ENCODE measurements at places on chromosomes 13 and 19. TPM values are rescaled to one million over a fixed set of nuclear protein-coding genes. Genes with fewer than 3 reads are reported as not detected.

DNA sequence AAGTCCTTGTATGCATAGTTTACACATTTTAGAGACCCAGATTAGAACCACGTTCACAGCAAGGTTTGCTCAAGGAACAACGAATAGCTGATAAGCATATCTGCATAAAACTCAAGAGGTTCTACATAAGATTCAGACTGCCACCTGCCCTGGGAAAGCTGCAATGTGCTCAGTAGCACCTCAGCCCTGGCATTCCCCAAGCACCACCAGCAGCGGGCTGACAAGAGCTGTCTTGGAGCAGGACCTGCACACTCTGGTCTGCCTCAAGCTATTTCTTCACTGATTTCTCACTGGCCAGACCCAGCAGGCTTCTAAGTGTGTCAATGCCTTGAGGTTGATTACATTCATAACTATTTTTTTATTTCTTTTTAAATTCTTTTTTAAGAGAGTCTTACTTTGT, 65.8 kb upstream of the UQCRFS1 start:
- no peaks in the 10 kb centered on the region for H3K27me3 ChIP-seq
- no peaks in the 10 kb centered on the region for H3K36me3 ChIP-seq
- no peak overlapping the region for H3K4me3 ChIP-seq
- no peak for DNase-seq
- H3K27ac ChIP-seq: no peak overlapping the region
- no peaks in the 10 kb centered on the region for H3K4me1 ChIP-seq

DNA sequence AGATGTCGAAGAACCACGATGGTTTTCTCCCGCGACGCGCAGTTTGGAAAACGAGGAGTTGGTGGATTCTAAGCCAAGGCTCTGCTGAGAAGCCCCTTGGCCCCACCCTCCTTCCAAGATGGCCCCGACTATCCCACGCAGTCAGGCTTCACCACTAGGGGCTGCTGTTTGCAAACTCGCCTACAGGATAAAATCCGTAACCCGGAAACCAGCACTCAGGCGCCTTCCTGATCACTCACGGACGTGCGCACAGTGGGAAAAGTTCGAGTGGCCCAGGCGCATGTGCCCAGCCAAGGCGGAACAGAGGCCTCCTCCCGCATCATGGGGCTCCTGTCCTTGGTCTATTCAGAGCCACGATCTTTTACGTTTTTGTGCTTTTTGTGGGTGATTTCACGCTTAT, 19.2 kb upstream of the UQCR11 start:
- H3K27ac ChIP-seq: no peak overlapping the region
- no peak overlapping the region for H3K4me3 ChIP-seq
- H3K27me3 ChIP-seq: no peaks in the 10 kb centered on the region
- peak; percentile 63 for DNase-seq
- peaks cover 2% of the 10 kb centered on the region for H3K36me3 ChIP-seq
- no peaks in the 10 kb centered on the region for H3K4me1 ChIP-seq

DNA sequence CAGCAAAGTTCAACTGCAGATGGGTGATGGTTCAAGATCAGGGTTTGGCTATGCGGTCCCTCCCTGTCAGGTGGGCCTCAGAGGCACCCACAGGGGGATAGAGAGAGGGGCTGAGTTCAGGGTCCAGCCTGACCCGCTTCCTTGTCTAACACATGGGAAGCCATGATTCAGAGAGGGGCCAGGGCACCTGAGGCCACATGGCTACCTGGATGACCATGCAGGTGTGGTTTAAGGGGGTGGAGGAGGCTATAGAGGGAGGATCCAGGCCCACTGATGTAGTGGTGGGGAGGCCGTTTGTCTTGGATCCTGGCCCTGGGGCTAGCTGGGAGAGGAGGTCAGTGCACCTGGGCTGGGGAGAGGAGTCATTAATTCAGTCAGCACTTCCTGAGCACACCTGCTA, 56.7 kb downstream of the ZNF536 start:
- H3K27me3 ChIP-seq: no peaks in the 10 kb centered on the region
- no peak overlapping the region for H3K27ac ChIP-seq
- H3K4me1 ChIP-seq: no peaks in the 10 kb centered on the region
- H3K36me3 ChIP-seq: no peaks in the 10 kb centered on the region
- H3K4me3 ChIP-seq: no peak overlapping the region

Gene SBNO2
- total RNA-seq: 41.2 TPM

Gene PIH1D1
- total RNA-seq: 167 TPM

Gene ZGLP1
- 2.5 TPM for total RNA-seq

Gene RAP2A
- total RNA-seq: 19.7 TPM

Gene ZNF98
- total RNA-seq: not detected
